ENCODE measurements at places on chromosomes 2 and 18.

GRCh38 chr2:113203217-113203530 is 29.4 kb downstream of the PSD4 start:
- no peak for DNase-seq

GRCh38 chr2:127857265-127857808 is 618 bp downstream of the POLR2D start:
- no peak for DNase-seq

DNA sequence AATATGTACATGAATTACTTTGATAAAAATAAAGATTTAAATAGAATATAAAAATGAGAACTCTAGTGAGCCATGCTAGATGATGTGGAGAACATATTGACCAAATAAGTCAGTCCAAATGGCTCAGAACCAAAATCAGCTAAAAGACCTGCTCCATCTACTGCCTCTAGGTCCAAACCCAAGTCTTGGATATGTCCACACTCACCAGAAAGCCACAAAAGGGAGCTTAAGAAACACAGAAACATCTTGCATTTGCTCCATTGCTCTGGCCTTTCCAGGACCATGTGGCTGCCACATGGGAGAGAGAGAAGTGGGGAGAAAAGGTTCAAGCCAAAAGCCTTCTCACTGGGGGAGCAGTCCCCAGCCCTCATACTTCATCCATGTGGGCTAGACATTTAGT is 272.5 kb downstream of the DYSF start:
- DNase-seq = no peak

DNA sequence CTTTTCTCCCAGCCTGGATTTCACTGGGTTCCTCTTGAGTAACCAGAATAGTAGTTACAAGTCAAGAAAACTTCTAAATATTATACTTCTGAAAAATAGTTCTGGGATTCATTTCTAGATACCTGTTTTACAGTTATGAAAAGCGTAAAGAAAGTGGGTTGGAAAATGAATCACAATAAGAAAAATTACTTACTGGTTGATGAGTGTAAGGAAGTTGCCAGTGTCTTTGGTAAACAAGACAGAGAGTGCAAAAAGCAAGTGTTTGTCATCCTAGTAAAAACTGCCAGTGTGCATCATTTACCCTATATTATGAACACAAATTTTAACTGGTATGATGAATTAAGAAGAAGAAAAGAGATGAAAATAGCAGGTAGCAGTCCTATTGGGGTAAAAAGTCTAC is 88.9 kb downstream of the R3HDM1 start:
- no peak for DNase-seq

DNA sequence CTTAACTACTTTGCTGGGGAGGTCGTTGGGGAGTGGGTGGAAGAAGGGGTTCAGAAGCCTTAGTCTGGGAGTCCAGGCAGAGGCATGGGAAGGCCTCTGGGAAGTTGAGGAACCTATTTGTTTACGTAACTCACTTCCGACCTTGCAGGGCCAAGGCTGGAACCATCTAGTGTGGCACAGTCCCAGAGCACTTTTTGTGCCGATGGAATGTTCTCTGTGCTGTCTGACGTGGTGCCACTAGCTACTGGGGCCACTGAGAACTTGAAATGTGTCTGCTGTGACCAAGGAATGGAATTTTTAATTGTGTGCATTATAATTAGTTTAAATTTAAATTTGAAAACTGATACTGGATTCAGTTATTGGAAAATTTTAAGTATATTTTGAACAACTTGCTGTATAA is 139.7 kb downstream of the FAM161A start:
- DNase-seq = no peak

Measured in stimulated activated CD8-positive, alpha-beta memory T cell treated with anti-CD3 and anti-CD28 coated beads, Interleukin-4, amount 100 ng/mL, for 4 hours (primary cell).